ELF-1 (cell line): ENCODE measurements at places on chromosomes 12 and 14.

GRCh38 chr12:111006621-111007020 is 86.2 kb upstream of the MYL2 start:
- no peak for DNase-seq

GRCh38 chr12:112674539-112674938 is 117.0 kb upstream of the RPH3A start:
- no peak for DNase-seq

DNA sequence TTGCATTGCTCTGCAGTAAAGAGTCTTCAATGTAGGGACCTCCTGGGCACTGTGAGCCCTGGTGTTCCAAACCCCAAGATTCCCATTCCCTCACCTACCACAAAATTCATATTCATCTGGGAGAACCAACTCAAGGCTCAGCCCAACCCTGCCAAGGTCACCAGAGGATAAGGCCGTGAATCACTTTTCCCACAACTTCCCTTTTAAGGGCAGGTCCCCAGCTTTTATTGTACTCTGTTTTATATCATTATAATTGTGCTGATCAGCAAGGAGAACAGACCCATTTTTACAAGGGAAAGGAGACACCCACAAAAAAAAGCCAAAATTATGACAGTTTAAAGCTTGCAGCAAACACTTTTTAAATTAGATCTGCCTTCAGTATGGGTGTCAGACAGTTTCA is 363.0 kb upstream of the FKBP4 start:
- no peak for DNase-seq

- DNase-seq: no peak
These were observed 494.4 kb upstream of the RGS6 start for GRCh38 chr14:71437870-71438269.

DNA sequence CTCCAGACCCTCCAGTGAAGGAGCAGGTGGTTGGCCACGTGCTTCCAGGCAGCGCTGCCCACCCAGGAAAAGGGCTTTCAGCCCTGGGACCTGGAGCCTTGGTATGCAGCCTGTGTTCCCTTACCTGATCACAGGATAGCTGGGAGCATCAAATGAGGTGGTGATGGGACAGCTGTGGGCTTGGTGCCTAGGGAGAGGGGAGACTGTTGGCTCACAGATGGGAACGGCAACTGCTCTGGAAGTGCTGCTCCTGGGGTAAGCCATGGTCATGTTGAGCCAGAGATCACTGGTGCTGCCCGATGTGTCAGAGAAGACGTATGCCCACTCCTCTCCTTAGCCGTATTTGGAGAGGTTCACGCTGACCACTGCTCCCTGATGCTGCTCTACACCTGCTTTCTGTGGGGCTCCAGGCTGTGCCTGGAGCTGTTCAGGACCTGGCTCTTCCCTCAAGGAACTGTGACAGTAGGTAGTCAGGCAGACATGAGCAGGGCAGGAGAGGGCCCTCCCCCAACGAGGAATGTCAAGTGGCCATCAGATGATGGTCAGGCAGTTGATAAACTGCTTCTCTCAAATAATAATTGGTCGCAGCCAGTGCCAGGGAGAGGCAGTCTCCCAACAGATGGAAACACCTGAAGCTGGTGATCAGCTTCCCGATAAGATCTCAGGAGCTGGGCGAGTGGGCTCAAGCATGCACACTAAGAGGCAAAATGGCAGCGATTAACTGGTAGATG is 2.8 kb upstream of the CYP46A1 start:
- no peak for DNase-seq

GRCh38 chr14:35390577-35391387 is 13.8 kb downstream of the NFKBIA start:
- peak; percentile 56 for DNase-seq

- no peak for DNase-seq
These were observed 12.7 kb upstream of the PRB2 start for GRCh38 chr12:11408096-11408495.
